ENCODE measurements at places on chromosomes 5 and 9. TPM values are rescaled to one million over a fixed set of nuclear protein-coding genes. Genes with fewer than 3 reads are reported as not detected.

MRPS2 gene
- total RNA-seq: 38.0 TPM

URM1 gene
- total RNA-seq: 81.0 TPM

GRCh38 chr5:76273206-76273885 is 129.7 kb upstream of the IQGAP2 start:
- DNase-seq: no peak

DNA sequence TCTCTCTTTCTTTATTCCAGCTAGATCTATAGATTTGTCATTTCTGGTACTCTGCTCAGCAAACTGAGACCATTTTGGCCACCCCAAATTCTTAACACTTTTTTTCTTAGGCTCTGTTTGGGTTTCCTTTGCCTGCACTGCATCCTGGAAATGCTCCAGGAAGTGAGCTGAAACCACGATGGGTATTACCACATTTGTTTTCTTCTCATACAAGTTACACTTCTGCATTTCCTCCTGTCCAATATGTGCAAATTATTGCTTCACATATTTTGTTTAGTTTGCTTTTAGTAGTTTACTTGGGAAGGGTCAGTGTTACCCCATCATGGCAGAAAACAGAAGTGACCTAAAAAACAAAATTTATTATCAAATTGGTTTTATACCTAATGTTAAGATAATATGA is 498.6 kb upstream of the GRIN3A start:
- DNase-seq: no peak

GRCh38 chr9:82254646-82255367 is 266.2 kb downstream of the SPATA31D1 start:
- no peak for DNase-seq

- no peak for DNase-seq
Observed at GRCh38 chr5:147177125-147177840, 57.5 kb upstream of the STK32A start.

TRIM32 gene
- total RNA-seq: 19.8 TPM
